ENCODE measurements at places on chromosomes 12 and 14.

- DNase-seq = no peak
Observed at GRCh38 chr14:60738843-60739508, 4.4 kb downstream of the MNAT1 start.

DNA sequence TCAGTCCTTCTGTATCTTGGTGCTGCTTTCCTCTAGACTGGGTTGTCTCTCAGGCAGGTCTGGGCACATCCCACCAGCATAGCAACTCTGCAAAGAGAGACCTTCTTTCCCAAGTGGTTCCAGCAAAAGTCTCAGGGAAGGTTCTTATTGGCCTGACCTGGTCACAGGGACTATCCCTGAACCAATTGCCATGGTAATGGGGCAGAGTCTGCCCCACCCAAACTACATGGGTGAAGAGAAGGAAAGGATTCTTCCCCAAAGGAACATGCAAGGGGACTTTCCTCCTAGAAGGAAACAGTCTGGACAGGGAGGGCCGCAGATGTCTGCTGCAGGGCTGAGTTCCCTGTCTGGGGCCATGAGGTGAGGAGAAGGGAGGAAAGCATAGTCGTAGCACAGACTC is 122.2 kb upstream of the NCOR2 start:
- no peak for DNase-seq

GRCh38 chr12:53097207-53097563 is 282 bp upstream of the IGFBP6 start:
- DNase-seq = peak; percentile 11

DNA sequence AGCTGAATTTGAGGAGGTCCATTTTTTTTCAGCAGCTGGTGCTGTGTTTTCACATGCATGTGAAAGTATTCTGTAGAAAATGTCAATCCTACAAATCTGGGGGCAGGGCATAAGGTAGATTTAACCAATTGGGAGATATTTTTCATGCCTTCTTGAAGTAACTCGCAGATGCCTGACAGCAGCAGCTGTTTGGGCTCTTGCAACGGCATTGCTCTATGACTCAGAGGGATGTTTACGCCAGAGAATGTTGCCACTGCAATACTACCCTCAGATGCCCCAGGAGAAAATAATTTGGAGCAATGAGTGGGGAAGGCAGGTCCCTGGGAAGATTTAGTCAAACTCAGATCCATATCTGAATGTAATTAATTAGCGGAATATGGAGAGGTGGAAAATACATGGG is 42.5 kb upstream of the MYBPC1 start:
- DNase-seq = no peak

- no peak for DNase-seq
Observed at GRCh38 chr12:39966721-39967120, 139.2 kb downstream of the SLC2A13 start.

DNA sequence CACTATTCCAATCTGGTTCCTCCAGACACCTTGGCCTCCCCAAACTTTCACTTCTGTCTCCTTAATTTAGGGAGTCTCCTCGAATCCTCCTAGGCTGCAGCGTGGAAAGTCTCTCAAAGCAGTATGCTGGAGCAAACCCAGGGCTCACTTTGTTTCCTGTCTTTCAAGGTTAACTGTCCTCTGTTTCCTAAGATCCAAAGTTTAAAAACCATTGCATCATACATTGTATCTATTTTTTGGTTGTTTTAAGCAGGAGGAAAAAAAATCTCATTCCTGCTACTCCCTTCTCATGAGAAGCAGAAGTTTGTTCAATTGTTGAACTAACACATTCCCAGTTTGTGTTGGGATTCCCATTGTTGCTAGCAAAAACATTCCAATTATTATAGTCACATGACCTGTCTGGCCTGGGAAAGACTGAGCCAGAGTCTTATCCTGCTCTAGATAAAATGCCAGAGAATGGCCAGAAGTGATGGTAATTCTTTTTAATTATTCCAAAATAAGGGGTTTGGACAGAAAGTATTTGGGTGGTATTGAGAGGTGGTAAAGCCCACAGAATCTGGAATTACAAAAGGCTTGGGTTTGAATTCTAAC is 67.3 kb downstream of the HSPB8 start:
- DNase-seq = no peak

GRCh38 chr12:53674977-53675700 is 744 bp downstream of the ATP5MC2 start:
- DNase-seq = peak; percentile 21

- DNase-seq = peak; percentile 41
Observed at GRCh38 chr14:73741876-73742519, 27.8 kb upstream of the PNMA1 start.

DNA sequence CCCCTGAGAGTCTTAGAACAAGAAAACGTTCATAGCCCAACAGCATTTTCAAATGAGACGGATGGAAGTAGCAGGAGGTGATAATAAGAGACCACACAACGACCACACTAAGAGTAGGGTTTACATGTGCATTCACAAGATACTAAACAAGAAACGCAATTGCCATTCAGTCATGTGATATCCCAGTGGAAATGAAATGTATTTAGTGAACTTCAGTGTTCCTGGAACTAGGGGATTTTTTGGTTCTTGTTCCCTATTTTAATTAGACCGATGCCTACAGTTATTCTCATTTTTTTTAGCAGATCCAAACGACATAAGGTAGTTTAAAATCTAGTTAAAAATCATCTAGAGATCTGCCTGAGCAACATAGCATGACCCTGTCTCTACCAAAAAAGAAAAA is 150.0 kb downstream of the GPR65 start:
- no peak for DNase-seq

DNA sequence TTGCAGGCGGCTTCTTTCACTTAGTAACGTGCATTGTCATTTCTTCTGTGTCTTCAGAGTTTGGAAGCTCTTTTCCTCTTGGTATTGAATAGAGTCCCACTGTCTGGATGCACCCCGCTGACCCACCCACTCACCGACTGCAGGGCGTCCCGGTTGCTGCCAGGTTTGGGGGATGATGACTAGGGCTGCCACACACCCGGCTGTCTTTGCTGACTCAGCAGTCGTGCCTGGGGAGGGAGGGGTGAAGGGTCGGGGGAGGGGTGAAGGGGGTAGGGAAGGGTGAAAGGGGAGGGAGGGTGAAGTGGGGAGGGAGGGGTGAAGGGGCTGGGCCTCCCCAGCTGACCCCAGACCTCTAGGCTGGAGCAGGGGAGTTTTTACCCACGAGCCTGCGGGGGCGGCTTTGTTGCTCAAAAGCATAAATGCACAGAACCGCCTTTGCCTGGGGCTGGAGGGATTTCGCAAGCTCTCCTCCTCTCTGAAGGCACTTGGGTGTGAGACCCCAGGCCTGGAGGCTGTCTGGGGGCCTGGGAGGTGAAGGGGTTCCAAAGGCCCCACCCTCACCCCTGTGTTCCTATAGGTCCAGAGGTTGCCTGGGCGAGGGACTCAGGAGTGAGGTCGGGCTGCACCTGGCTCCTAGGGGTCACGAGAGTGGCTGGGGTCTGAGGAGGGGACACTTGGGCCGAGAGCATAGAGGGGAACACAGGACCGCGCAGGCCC is 31.3 kb upstream of the ULK1 start:
- DNase-seq = no peak

DNA sequence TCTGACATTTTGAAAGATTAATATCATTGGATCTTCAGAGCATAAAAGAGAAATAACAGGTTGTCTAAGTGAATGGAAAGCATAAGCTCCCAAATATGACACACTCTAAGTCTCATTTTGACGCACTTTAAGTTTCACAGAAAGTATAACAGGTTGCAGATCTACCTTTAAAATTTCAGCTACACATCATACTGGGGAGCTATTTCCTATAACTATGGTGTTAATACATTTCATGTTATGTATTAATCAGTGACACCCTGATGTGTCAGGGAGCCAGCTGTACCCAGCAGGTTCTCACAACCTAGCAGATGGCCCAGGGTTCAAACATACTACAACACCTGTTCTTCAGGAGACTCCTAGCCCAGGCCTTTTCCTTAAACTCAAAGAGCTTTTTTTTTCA is 31.1 kb upstream of the TMX1 start:
- no peak for DNase-seq

- DNase-seq = peak; percentile 32
Observed at GRCh38 chr12:24109381-24110039, 160.0 kb upstream of the SOX5 start.

DNA sequence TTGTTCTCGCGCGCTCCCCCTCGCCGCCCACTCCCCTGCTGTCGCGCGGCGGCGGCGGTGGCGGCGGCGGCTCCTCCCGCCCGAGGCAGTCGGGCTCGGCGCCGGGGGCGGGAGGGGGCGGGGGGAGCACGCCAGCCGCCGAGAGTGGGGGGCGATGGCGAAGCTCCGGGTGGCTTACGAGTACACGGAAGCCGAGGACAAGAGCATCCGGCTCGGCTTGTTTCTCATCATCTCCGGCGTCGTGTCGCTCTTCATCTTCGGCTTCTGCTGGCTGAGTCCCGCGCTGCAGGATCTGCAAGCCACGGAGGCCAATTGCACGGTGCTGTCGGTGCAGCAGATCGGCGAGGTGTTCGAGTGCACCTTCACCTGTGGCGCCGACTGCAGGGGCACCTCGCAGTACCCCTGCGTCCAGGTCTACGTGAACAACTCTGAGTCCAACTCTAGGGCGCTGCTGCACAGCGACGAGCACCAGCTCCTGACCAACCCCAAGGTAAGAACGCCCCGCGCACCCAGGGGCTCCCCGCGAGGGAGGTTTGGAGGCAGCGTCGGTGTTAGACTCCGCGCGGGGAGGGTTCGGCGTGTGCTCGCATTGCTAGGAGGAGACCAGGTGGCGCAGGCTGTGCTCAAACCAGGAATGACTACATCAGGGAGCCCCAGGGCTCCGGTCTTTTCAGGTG is 629 bp downstream of the KCNMB4 start:
- peak; percentile 36 for DNase-seq

GRCh38 chr12:111777345-111778045 is 10.8 kb downstream of the ALDH2 start:
- DNase-seq = no peak

DNA sequence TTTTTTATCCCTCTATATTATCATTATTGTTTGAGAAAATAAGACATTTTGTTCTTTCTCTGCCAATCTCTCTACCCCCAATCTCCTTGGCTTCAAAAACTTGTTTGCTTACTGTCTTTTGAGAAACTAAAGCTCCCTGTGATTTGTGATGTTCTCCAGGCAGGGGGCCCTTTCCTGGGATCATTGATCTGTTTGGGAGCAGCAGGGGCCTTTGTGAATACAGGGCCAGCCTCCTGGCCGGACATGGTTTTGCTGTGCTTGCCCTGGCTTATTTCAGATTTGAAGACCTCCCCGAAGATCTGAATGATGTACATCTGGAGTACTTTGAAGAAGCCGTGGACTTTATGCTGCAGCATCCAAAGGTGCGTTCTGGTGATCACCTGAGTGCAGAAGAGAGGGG is 4.5 kb downstream of the ACOT6 start:
- no peak for DNase-seq

DNA sequence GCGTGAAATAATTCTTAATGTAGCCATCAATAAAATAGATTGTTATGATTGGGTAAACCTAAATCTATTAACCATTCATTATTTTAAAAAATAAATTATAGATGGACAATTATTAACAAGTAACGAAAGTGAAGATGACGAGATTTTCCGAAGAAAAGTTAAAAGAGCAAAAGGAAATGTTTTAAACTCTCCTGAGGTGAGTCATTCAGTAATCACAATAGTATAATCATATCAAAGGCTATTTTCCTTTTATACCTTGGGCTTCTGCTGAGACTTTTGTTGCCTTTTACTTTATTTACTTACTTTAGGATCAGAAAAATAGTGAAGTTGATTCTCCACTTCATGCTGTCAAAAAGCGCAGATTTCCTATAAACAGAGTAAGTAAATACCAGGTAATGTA is 45.6 kb downstream of the FANCM start:
- peak; percentile 49 for DNase-seq

DNA sequence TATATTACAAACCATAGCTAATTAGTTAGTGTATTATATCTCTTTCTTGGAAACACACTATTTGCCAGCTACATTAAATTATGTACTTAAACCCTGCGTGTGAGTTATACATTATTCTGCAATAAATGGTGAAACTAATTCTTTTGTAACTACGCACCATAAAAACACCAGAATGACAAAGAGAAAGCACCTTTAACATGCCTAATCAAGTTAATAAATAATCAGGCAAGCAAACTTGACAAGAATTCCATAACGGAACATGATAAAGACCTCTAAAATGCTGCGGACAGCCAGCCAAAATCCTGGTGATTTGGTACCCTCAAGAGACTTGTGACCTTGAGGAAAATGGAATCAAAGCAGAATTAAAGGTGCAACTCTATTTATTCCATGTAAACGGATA is 375.3 kb upstream of the KITLG start:
- no peak for DNase-seq

DNA sequence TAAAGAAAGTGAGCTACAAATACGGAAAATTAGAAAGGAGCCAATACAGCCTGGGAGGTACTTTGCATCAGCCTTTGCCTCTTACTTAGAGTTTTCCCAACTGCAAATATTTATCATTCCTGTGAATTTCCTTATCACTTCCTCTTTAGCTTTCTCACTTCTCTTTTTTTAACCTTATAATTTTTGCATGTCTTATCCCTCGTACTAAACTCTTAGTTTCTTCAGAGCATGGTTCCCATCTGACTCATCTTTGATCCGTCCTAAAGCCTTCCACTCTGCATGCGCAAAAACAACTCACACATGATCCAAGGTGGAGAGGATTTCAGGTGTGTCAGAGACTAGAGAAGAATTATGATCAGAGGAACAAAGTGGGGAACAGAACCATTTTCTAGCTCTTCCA is 9.6 kb upstream of the SNAPC1 start:
- peak; percentile 32 for DNase-seq

DNA sequence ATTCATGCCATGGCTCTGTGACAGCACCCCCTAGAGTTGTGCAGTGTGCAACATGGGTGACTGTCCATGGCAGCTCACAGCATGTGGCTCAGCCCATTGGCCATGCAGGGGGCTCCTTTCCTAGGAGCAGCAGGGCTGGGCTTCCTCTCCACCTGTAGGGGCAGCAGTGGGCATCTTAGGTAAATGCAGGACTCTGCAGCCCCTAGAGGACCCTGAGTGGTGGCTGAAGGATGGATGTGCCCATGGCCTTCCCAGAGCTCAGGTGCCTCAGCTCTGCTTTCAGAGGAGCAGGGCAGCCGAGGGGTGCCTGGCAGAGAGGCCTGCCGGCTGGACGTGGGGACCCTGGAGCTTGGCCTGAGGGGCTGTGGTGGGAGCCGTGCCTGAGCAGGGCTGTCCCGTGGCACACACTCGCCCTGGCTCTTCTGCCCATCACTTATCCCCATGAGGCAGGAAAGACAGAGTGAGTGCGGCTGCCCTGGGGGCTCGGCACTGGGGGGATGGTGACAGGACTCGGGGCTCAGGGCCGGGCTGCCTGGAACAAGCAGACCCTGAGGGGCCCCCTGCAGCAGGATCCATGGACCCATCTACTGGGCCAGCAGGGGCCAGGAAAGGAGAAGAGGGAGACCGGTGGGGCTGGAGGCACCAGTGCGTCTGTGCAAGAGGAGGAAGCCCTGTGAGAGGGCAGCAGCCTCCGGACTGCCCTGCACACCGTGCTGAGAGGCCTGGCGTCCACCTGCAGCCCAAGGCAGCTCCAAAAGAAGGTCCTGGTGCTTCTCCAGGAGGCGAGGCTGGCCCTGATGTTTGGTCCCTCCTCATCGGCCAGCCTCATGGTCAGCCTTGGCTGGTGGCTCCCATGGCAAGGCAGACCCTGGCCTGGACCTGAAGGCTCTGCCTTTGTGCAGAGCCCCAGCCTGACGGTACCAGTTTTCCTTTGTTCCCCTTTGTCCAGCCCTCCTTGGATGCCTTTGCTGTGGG is 7.6 kb downstream of the ADSS1 start:
- no peak for DNase-seq

- no peak for DNase-seq
Observed at GRCh38 chr14:59728304-59728703, 142.3 kb downstream of the RTN1 start.
